ENCODE measurements at places on chromosomes 16 and 17.

DNA sequence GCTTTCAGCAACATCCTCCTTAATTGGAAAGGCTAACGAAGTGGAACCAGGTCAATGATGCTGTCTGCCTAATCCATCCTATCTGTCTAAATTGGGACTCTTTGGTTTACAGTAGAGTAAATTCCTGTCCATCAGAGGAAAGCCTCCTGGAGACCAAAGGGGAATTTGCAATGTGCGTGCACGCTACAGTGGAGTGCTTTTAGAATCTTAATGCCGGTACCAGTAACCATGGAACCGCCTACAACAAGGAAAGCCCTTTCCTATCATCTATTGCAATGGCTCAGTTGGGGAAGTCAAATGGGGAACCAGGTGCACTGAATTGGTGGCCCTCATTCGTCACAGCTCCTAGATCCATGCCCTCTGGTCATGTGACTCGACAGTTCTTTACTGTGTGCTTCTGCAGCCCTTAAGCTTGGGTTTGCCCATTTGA is 110.1 kb downstream of the XYLT1 start:
- no peak for DNase-seq

DNA sequence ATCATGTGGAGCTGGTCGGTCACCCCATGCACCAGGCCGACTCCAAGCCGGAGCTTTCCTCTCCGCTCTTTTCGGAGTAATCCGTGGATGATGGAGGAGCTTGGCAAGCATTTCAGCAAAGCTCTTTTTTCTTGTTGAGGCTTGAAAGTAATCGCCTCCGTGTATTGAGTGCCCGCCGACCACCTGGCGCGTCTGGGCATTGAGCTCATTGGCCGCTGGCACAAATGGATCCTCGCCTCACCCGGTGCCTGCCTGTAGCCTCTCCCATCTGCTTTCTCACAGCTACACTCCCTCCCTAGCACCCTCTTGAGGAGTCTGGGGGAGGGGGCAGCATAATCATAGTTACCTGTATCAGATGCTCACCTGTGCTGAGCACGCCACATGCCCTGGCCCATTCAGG is 148.9 kb downstream of the CMIP start:
- no peak for DNase-seq

GRCh38 chr16:59905606-59906005 is 1171.5 kb upstream of the GOT2 start:
- peak; percentile 47 for DNase-seq

GRCh38 chr16:51931653-51932052 is 615.3 kb downstream of the TOX3 start:
- no peak for DNase-seq

- DNase-seq: peak; percentile 95
Observed at GRCh38 chr17:5584383-5585286, at the start of gene NLRP1. NLRP1 (minus strand) TSS chr17:5584509; CDS start chr17:5583957, 552 bp downstream.

DNA sequence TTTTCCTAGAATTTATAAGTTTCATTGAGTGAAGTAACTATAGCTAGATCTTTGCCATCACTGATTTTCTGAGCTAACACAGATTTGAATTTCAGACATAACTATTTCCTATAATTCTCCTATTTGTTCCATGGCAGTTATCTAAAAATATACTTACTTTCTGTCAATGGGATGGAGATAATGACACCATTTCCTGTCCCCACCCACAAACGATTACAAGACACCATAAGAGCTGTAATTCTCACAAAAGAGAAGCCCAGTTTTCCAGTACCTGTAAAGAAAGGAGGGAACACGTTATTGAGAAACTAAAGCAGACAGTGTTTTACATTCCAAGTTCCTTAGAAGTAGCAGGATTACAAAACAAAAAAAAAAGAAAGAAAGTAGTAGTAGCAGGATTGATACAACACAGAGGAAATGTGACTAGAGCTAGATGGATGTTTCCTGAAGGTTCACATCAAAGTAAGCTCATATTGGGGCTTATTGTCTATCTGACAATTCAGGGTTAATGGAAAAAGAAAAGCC is 110.9 kb upstream of the TOB1 start:
- no peak for DNase-seq

DNA sequence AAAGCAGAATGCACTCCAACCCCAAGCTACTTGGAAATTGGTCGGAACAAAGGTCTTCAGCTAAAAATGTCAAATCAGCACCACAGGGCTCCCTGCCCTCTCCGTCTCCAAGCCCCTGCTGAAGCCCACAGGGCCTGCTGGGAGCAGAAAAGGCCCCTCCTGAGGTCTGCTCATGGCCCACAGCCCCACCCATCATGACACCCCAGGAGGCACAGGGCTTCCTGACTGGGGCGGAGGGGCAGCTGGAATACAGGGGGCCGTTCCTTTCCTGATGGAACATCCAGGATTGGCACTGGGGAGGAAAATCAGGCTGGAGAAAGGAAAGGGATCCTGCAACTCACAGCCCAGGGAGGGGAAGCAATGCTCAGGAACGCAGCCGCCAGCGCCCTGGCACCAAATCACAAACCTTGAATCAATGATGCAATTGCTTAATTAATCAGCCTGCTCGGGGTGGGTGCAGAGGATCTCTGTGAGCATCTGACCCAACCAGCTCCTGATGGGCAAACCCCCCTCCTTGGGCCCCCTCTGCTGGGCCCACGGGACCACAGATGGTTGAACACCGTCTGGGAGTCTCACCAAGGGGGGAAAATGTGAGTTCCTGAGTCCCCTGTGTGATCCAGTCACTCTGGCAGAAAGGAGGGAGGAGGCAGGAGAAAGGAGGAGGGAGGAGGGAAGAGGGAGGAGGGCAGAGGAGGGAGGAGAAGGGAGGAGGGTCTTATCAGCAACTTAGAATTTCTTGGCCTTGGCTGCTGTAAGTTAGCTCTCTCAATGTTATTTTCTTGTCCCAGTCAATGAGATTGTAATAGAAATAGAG is 155.5 kb downstream of the ZNF423 start:
- no peak for DNase-seq

Data from foreskin fibroblast (primary cell).